ENCODE measurements at places on chromosomes 5 and 9.

DNA sequence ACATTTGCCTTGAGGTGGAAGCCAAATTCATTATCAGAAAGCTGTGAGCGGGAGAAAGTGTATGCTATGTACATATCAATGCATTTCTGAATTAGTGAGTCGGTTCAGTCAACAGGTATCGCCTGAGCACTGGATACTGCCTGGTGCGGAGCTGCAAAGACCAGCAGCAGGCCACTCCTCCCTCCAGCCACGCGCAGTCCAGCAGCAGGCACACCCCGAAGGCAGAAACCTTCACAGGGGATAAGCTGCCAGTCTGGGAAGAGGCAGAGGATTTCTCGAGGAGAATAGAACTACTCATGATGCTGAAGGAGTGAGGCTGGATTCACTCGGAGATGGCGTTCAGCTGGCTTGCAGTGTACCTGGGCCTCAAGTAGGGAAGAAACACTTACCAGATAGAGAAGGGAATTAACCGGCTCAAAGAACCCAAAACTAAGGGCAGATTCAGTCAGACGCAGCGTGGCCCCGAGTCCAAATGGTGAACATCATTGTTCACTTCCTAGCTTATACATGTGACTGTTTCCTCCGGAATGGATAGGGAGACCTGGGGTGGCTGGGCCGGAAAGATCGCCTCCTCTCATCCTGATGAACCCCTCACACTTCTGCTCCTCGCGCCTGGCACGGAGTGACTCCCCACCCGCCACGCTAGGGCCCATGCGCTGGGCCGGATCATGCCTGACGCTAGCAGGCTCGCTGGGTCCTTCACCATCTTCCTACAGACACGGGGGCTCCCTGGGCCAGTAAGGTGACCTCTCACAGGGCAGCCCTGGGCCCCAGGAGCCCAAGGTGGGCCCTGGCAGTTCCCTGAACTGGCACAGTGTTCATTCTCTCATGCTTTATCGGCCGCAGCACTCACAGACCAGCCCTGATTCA is 78.1 kb upstream of the SPATA31C2 start:
- no peak for DNase-seq

- no peak for DNase-seq
Observed at GRCh38 chr5:78507531-78507930, 141.0 kb downstream of the LHFPL2 start.

GRCh38 chr5:15513431-15513830 is 13.5 kb downstream of the FBXL7 start:
- no peak for DNase-seq

DNA sequence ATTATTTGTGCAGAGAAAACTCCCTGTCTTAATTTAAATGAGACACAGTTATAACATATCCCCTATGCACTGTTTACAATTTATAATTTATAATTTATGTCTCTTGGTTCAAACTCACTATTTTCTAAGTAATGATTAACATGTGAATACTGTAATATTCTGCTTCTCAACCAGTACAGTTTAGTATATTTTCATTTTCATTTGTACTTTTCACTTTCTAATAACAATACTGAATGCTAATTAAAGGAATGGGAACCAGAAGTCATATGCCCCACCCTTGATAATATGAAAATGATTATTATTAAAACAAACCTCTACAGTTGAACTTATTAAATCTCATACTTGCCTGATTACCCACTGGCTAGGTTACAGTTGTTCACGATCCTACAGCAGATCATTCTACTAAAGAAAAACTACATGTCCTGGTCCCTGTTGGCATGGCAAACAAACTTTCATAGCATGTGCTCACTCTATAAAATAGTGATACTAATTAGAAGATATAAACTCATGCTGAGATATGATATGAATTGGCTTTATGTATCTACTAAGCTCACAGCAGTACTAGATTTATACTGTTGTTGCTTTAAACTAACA is 66.4 kb downstream of the POU5F2 start:
- no peak for DNase-seq

- no peak for DNase-seq
Observed at GRCh38 chr5:6902597-6902996, 189.4 kb downstream of the TENT4A start.

DNA sequence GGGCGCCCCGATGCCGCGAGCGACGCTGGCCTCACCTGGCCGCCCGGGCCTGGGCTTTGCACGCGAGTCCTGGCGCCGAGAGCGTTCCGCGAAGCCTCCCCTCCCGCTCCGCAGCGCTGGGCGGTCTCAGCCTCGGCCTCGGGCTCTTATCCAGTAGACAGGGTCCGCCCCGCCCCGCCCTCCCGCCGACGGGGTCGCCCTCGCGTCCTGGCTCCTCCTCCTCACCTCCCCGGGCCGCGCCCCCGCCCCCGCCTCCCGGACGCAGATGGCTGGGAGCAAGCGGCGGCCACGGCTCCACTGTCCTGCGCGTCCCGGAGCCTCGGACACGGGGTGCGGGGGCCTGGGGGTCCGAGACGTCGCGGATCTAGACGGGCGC is at the start of gene SLC6A3:
SLC6A3 (minus strand) TSS at position 128 of the 376 bp plus-strand sequence. CDS start 2,243 bp downstream, outside the sequence.
- DNase-seq, result no peak

DNA sequence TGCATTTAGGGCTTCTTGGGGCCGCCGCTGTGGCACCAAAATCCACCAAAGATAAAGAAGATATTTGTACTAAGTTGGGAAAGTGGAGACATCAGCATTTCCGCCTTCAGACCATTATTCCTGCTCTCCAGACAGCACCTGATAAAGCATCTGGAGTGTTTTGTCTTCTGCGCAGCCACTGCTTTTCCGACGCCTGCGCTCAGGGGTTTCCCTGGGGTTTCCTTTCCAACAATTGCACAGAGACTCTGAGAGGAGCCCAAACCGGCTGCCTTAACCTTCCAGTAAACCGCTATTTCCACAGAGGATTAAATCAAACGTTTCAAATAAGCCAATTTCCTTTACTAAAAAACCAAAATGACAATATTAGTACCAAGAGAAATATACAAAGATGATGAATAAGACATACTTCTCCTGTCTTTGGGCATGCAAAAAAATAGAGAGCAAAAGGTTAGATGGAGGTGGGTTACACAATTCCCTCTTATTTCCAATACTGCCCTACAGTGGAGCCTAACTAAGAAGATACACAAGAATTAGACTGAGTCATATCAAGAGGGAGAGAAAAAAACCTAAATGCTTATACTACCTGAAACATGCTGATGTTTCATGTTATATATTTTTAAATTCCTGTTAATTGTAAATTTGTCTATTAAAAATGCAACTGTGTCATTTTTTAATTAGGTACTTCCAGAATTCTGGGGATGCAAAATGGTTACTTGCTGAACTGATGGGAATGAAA is 98.4 kb downstream of the MAPKAP1 start:
- no peak for DNase-seq

GRCh38 chr5:17425385-17426070 is 72.5 kb upstream of the TAF11L2 start:
- no peak for DNase-seq

DNA sequence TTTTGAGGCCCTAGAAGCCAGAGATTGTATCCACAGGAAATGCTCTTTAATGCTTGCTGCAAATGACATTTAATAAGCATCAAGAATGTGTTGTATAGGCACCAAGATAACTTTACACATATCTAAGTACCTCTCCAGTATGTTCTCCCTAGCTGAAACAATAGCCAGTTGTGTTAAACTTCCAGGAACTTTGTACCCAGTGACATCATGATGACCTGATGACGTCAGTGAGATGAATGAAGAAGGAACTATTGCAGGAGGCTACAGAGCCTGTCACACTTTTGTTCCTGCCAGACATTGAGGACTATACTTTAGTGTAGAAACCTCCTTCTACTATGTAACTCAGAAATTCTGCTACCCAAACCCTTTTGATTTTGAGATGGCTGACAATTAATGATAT is 129.8 kb downstream of the CD180 start:
- DNase-seq, result no peak

DNA sequence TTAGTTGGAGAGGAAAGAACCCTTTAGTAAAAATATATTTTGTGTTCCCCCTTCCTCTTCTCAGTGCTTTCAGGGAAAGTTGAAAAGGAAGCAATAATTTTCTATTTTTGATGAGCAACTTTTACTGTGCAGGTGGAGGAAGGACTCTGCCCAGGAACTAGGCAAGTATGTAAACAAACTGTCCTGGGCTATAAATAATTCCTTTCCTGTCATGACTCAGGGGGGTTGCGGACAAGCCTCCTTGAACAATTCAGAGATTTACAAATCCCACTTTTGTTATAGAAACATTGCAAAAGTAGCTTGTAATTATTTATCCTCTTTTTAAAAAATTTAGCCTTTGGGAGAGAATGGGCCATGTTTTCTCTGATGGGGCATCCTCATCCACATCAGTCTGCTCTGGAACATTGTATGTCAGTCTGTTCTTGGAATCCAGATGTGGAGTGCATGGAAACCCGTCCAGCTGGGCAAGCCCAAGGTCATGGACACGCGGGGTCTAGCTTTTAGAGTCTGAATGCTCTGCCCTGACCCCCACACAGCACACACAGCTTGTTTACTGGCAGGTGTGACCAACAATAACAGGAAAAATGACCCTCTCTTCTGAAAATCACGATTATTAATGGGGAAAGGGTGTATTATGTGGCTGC is 127.6 kb downstream of the GADD45G start:
- no peak for DNase-seq

- DNase-seq, result no peak
Observed at GRCh38 chr9:72477930-72478518, 43.4 kb upstream of the TMC1 start.

DNA sequence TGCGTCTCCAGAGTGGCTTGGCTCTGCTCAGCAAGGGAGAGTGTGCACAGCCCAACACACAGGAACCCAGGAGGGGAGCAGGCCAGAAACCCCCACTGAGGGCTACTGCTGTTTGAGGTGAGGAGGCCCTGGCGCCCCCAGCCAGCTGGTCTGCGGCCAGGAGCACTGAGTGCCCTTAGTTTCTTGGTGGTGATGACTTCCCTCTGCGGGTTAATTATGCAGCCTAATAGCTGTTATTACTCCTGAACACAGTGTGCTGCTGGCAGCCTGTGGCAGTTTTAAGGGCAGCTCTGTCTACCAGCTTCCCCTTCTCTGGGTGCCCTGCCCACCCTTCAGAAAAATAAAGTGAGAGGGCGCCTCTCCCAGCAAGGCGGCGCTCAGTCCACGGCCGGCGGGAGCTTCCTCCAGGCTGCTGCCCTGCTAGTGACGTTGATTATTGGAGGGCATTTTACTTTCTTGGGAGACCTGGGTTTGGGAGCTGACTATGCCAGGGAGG is 19.2 kb downstream of the GADD45G start:
- DNase-seq, result no peak

- no peak for DNase-seq
Observed at GRCh38 chr5:11026543-11026942, 265.5 kb upstream of the DAP start.
